ENCODE measurements at places on chromosomes 1 and 21.

DNA sequence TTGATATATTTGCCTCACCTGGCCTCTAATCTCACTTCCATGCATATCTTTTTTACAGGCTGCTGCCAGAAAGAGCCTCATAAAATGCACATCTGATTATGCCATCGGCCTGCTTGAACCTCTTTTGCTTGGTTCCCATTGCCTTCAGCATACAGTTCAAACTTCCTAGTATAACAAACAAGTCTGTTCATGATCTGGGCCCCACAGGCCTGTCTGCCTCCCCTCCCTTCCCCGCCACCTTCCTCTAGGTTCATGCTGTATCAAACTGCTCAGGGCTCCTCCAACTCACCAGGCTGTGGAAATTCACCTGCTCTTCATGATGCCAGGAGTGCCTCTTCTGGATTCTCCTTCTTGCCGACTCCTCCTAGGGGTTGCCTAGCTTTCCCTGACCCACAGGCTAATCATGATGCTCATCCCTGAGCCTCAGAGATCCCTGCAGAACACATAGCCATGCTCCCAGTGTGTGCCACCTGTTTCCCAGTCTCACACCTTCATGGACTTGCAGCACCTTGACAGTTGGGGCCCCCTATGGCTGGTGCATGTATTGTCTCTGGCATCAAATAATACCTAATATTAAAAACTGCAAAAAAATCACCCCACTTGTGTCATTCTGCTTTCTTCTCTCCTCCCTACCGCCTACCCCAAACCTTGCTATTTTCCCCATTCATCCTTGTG lies 33.7 kb upstream of the CD2 start:
- no peak for DNase-seq

- DNase-seq, result no peak
Measured at GRCh38 chr21:29194342-29194741, 63.9 kb downstream of the MAP3K7CL start.

DNA sequence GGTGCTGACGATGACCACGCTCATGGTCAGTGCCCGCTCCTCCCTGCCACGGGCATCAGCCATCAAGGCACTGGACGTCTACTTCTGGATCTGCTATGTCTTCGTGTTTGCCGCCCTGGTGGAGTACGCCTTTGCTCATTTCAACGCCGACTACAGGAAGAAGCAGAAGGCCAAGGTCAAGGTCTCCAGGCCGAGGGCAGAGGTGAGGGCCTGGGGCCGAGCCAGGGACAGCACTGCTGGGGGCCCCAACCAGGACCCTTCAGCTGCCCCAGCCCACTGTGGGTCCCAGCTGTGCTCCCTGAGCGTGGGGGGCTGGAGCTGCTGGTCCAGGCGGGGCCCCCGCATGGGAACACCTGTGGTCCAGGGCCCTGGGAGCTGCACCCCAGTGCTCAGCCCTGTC lies 10.4 kb downstream of the GABRD start:
- DNase-seq, result no peak

DNA sequence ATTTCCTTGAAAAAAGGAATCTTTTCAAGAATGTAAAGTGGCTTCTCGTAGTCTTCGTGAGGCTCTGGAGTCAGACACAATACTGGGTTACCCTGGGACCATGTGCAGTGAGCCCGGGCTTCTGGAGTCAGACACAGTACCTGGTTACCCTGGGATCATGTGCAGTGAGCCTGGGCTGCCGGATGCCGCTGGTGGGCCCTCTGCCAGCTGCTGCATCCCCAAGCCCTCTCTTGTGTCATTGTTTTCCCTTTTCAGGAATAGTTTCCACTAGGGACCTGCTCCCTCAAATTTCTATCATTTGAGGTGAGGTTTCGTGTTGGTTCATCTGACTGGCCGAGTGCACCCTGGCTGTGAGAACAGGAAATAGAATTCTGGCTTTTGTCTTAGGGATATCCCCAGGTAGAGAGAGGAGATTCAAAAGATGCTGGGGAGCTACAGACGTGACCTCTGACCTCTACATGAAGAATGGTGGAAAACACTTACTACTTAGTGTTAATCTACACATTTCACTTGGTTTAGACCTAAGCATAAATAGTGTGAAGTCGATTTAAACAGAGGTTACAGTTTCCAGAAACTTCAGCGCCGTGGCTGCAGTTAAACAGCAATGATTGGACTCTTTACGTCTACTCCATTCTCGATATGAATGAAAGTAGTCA lies 10.6 kb downstream of the ADARB1 start:
- DNase-seq, result no peak

- peak; percentile 89 for DNase-seq
Measured at GRCh38 chr1:16139473-16139962, 16.4 kb downstream of the EPHA2 start.

GRCh38 chr1:110524311-110525248 lies 5.6 kb upstream of the KCNA10 start:
- peak; percentile 5 for DNase-seq

- peak; percentile 53 for DNase-seq
Measured at GRCh38 chr1:42165511-42166210, 1.1 kb upstream of the GUCA2A start.

GRCh38 chr1:31122101-31122735 lies 56.7 kb upstream of the PUM1 start:
- no peak for DNase-seq

DNA sequence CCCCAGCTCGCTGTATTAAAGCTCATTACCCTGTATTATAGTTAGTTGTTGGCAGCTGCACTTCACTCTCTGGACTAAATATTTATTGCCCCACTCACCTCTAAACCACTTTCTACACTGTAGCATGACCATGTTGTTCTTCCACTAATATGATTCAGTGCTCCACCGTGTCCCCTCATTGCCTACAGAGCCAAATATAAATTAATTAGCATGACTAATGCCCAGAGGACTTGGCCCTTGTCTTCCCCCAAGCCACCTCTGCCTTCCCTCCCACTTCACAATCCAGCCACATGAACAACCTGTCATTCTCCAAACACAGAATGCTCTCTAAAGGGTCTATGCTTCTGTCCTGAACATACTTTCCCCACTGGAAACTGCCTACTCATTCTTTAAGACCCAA lies 276.5 kb downstream of the PLPP3 start:
- DNase-seq, result peak; percentile 28

DNA sequence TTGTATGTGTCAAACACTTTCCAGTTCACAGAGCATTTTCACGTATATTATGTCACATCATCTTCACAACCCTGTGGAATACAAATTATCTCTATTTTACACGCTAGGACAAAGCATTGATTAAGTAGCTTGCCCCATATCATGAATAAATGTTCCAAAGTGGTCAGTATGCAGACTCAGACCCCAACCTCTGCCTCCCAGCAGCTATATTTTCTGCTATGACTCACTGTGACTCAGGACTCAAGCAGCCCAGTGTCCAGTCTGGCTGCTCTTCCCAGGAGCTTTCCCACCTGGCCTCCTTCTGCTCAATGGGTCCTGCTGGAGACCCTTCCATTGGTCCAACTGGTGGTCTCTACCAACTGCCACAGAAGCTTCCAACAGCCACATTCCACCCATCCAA lies 56.0 kb upstream of the RAP1A start:
- DNase-seq, result peak; percentile 71

DNA sequence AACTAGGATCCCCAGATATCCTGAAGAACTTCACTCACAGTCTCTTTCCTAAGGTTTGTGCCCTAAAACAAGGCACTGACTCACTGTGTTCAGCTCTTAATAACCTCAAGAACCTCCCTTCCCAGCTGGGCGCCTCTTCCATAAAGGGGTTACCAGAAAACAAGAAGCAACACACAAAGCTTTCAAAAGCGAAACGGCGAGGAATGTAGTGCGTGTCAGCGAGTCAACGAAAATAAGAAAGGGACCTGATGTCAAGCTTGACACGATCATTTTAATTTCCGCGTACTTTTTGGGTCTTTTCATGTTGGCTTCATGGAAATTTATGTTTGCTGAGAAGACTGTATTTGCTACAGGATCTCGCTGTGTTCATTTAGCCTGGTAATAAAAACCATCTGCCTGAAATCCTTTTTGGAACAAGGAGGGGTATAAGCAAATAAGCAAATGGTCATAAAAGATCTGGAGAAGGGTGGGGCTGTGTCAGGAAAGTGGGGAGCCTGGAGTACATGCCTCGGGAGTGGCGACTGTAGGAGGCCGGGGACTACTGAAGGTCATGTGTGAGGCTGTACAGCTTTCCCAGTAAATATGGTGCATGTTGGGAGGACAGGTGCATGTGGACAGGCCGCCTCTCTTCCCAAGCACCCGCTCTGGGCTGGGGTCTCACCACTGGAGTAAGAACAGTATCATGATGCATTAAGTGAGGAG lies 11.4 kb upstream of the CLDN14 start:
- DNase-seq, result peak; percentile 68

GRCh38 chr1:224065455-224065854 lies 48.5 kb upstream of the FBXO28 start:
- DNase-seq, result peak; percentile 77
